Activated T-cell treated with anti-CD3 and anti-CD28 coated beads for 4 hours (primary cell): ENCODE measurements at places on chromosomes 16 and 17.
A peak's percentile ranks its signal among the peaks of the same experiment; 100 is the strongest.

DNA sequence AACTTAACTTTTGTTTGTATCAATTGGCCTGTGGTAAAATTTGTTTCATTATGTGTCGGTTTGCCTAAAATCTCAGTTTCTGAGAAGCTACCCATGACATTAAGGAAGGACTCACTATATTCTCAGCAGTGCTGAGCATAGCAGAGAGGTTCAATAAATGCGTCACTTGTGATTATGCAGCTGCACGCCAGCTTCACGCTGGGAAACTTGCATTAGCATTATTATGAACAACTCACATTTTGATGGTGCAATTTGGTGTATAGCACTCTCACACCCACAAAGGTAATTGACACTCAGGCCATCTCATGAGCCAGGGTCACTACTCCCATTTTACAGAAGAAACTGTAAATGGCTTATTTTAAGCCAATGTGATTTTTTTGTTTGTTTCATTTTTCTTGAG lies 80.6 kb upstream of the SALL1 start:
- DNase-seq: no peak

DNA sequence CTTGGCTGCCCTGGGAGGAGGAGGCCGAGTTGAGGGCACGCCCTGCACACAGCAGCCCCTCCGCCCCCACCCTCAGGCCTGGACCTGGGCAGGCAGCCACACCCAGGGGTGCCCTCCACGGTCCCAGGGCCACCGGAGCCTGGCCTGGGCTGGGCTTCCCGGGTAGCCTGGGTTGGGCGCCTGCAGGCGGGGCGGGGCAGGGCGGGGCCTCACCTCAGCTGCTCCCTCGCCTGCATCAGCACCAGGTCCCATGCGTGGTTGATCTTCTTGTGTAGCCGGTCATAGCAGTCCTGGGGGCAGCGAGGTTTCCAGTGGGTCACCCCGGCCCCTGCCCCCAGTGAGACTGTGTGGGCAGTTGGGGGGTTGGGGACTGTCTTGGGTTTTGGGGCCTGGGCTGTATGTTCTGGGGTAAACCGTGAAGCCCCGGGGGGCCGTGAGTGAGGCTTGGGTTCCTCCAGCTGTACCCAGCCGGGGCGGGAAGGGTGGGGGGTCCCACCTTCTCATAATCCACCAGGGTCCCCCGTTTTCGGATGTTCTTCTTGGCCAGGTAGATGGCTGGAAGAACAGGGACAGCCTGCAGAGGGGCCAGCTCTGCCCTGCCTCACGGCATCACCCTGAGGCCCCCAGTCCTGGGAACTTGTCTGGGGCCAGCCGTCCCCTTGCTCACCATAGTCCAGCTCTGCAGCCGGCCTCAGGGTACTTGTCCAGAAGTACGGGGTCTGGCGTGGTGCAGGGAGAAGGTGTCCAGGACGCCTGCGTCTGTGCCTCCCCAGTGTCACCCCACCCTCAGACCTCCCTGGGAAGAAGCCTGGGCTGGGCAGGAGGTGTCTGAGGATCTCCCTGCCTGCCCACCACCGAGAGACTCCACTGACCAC lies 2.0 kb downstream of the RGS11 start:
- DNase-seq: no peak

- DNase-seq: no peak
Measured at GRCh38 chr16:27226976-27227705, 23.8 kb downstream of the KDM8 start.

DNA sequence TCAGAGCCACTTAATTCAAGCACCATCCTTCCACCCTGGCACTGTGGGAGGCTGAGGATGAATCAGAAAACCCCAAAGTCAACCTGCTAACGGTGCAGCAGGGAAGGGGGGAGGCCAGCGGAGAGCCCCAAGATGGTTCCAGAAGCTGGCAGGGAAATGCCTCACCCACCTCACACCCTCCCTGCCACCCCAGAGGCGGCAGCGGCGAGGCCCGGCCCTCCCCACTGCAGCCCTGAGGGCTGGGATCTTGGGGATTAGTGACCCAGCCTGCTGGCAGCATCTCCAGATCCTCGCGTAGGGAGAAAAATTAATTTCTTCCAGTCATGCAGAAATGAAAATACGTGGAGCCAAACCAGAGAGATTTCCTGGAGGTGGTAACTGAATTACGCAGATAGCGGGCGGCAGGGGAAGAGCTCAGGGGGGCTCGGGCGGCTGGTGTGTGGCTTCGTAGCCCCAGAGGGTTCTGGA lies 38.2 kb downstream of the CBFA2T3 start:
- DNase-seq: no peak

- no peak for DNase-seq
Measured at GRCh38 chr16:75042426-75043174, 43.8 kb downstream of the ZNRF1 start.

- no peak for DNase-seq
Measured at GRCh38 chr17:42708588-42708987, 26.3 kb downstream of the CNTNAP1 start.

GRCh38 chr17:58660621-58661020 lies 31.2 kb downstream of the TEX14 start:
- DNase-seq: no peak

- DNase-seq: no peak
Measured at GRCh38 chr17:67221062-67221998, 23.7 kb downstream of the HELZ start.

- DNase-seq: no peak
Measured at GRCh38 chr16:54369861-54370260, 83.3 kb upstream of the IRX3 start.

- DNase-seq: no peak
Measured at GRCh38 chr16:11005611-11005975, 61.2 kb downstream of the CLEC16A start.

- DNase-seq: no peak
Measured at GRCh38 chr17:38354466-38354865, 2.8 kb downstream of the SOCS7 start.

GRCh38 chr17:10121971-10122707 lies 76.3 kb downstream of the GAS7 start:
- DNase-seq: no peak

DNA sequence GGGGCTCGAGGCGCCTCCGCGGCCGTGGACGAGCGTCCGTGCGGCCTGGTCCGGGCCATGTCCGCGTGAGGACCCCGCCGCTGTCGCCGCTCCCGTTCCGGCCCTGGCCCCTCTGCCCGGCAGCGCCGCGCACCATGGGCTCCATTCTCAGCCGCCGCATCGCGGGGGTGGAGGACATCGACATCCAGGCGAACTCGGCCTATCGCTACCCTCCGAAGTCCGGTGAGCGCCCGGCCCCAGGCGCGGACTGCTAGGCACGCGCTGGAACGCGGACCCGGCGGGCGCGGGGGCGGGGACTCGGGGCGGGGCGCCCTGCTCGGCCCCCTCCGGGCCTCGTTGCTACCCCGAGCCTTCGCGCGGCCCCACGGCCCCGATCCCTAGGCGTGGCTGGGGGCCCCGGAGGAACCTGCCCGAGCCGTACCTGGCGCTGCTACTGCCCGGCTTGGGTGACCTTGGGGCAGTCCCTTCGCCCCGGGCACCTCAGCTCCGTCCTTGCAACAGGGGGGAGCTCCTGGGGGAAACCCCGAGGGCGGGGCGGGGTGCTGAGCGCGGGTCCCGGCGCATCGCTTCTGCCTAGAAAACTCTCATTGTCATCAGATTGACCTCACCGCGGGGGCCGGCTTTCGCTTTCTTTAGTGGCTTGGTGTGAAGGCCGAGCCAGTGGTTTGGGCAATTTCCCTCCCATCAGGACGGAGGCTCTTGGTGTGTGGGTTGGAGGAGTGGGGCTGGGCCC lies 367 bp downstream of the MGRN1 start:
- peak; percentile 63 for DNase-seq

DNA sequence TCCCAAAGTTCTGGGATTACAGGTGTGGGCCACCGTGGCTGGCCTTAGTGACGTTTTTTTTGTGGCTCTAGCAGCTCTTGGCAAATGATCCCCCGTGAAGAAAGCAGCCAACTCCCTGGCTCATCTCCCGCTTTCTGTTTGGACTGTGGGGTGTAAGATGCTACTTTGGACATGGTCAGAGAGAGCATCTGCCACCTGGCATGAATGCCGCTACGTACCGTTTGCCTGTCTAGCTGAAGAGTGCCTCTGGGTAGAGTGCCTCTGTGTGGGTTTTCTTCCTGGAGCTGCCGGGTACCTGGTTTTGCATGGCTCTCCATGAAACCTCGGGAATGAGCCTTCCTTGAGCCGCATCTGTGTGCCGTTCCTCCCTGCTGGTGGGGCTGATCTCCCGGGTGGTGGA lies 34.3 kb downstream of the NDEL1 start:
- DNase-seq: no peak

- DNase-seq: no peak
Measured at GRCh38 chr16:9929313-9929712, 252.9 kb downstream of the GRIN2A start.

DNA sequence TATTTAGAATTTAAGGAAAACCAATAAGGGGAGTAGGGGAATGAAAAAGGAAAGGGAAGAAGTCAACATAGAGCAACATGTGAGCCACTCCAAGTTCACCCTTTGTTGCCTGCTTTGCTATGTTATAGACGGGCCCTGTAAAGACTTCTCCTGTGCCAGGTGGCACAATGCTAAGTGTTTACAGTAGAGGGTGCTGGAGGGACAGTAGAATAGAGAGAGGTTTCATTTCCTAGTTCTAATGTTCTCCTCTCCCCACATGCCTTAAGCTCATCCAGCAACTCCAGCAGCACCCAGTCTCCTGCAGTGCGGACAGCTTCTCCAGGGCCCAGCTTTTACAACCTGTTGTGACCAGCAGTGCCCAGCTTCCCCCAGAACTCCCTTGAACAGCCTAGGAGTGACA lies 468.0 kb downstream of the HS3ST3B1 start:
- no peak for DNase-seq

DNA sequence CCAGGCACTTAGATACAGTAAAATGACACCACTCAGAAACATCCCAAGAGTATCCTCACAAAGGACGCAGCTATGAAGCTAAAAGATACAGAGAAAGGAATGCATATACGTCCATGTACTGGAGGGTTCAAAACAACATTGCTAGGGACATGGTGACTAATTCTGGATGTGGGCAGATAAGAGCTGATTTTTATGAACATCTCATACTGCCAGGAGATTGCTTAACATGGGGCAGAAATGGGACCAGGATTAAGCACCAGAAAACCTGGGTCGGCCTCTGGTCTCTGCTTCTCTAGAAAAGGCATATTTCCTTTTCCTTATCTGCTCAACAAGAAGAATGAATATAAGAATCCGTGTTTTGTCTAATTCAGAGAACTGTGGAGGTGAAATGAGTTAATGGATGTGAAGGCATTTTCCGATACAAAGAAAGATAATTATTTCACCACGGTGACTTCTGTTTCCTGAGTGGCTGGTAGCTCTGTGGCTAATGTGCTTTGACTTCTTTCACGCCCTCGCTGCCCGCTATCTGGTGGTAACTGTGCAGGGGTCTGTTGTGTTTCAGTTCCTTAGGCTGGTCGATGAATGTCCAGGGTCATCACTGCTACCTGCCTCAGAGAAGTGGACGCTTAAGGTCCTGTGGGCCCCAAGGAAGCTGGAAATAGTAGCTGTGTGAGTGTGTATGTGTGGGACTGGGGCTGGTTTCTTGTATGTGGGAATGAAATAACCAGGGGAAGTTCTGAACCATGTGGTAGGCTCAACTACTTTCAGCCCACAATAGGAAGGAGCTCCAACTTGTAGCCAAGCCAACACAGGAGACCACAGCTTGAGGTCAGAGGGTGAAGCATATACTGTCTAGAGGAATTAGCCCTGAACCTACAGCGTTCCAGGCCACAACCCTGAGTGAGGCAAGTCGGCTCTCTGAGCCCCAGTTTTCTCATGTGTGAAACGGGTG lies 15.8 kb upstream of the CCL5 start:
- DNase-seq: no peak

DNA sequence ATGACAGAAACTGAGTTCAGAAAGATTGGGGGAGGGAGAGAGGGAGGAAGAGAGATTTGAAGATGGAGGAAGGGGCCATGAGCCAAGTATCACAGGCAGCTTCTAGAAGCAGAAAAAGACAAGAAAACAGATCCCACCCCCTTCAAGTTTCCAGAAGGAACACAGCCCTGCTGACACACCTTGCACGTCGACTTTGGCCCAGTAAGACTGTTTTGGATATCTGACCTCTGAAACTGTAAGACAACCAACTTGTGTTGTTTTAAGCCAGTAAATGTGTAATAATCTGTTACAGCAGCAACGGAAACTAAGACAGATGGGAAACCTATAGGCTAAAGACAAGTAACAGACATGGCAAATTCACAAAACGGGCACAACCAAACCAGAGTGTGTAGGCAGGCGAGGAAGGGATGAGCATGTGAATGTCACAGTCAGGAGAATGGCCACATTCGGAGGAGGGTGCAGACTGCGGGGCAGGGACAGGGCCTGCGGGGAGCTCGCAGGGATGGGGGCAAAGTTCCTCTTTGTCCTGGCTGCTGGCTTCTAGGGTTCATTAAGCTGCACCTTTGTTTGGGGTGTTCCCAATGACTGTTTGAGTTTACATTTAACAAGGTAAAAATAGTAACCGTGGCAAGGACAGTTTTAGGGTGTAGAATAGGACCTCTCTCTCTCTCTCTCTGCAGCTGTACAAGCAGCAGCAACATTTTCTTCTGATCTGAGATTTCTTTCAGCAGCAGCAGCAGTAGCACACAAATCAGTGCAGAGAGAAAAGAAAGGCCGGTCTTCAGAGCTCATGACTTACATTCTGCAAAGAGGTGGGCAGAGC lies 18.3 kb upstream of the ATP2C2 start:
- DNase-seq: no peak

DNA sequence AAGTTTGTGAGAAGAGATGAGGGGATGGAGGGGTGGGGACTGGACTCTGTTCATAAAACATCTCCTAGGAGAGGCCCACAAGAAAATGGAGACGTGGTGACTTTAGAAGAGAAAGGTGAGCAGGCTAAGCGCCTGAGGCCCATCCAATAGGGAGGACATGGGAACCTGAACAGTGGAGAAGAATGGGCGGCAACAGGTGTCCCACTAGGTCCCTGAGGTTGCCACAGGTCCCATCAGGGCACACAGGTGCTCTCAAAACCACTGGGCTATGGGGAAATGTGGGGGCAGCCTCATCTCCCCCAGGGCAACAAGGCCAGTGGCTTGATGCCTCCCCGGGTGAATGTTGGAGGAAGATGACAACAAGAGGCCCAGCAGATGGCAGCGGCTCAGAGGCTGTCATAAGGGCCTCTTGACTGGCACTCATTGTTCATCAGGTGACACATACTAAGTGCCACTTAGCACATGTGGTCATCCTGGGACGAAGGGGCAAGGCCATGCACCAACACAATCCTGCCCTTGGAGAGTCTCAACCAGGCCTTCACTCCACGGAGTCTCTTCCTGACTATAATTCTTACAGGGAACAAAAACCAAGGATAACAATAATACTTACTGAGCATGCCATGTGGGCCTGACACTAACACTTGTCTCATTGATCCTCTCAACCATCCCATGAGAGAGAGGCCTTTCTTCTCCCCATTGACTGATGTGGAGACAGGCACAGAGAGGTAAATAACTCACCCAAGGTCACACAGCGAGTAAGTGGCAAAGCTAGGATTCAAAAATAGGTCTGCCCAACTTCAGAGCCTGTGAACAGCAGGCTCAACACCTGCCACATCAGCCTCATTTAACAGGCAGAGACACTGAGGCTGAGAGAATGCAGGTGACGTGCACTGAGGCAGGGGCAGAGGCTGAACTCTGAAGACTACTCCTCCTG lies 38.0 kb downstream of the CUEDC1 start:
- peak; percentile 13 for DNase-seq

- DNase-seq: no peak
Measured at GRCh38 chr17:70320673-70321345, 151.5 kb downstream of the KCNJ2 start.
